ENCODE measurements at places on chromosomes 13 and 19. TPM values are rescaled to one million over a fixed set of nuclear protein-coding genes. Genes with fewer than 3 reads are reported as not detected.
A peak's percentile ranks its signal among the peaks of the same experiment; 100 is the strongest.

GRCh38 chr13:45368571-45368970 lies 27.6 kb upstream of the TPT1 start:
- no peak for DNase-seq

DNA sequence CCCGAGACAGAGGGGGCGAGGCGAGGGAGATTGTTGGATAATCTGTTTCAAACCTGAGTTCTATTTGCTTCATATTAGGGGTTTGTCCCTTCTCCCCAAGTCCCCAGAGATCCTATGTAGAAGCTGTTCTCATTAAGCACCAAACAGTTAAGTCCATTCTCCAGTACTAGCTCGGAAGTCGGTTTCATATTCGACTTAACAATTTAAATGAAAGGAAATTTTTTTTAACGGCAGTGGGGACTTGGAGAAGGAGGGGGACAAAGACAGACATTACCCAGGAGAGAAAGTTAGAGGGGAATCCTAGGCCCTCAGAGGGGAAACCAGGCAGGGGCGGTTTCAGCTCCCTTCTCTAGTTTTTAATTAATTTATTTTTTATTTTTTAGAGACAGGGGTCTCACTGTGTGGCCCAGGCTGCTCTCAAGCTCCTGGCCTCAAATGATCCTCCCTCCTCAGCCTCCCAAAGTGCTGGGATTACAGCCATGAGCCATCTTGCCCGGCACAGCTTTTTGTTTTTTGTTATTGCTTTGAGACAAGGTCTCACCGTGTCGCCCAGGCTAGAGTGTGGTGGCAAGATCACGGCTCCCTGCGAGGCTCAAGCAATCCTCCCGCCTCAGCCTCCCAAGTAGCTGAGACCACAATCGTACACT lies 13.7 kb upstream of the TLE2 start:
- no peak for DNase-seq

The UBL5 gene
- total RNA-seq: 151 TPM

DNA sequence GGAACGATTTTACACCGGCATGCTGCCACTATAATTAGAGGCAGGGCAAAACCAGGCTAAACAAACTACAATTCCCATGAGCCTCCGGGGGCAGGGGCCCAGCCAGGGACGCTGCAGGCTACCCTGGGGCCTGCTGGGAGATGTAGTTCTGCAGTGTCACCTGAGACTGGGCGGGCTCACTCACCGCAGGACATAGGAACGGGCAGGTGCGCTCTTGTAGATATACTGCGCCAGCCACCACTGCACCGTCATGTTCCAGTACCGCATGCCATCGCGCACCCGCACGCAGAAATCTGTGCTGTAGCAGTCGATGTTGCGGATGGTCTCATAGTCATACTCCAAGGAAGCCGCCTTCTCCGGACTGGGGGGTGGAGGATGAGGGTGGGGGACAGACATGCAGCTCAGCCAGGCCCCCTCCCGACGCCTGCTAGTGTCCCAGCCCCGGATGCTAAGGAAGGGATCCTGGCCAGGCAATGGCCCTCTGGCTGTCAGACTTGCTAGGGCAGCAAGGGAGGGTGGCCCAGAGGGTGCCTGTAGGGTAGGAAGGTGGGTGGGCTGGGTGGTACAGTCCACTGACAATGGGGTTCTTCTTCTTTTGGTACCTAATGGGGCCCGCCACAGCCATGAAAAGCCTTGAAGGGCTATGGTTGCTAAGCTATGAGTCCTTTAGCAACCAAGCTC lies 5.8 kb upstream of the TMC4 start:
- DNase-seq: no peak

The VASP gene
- total RNA-seq: 21.7 TPM

- DNase-seq: no peak
Observed at GRCh38 chr13:31395090-31395489, 195.3 kb downstream of the B3GLCT start.

DNA sequence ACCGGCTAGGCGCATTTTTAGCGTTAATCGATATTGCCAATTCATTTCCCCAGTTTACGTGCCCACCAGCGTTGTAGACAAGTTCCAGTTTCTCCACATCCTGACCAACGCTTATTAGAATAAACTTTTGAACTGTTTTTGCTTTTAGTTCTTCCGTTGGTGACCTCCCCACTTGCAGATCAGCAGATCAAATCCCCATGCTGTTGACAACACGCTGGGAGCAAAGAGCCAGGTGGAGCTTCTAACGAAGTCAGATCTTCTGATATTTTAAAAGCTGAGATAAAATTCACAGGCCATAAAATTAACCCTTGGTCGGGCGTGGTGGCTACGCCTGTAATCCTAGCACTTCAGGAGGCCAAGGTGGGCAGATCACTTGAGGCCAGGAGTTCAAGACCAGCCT lies 21.2 kb downstream of the RCN3 start:
- DNase-seq: no peak

The FXYD1 gene
- 280 TPM for total RNA-seq

DNA sequence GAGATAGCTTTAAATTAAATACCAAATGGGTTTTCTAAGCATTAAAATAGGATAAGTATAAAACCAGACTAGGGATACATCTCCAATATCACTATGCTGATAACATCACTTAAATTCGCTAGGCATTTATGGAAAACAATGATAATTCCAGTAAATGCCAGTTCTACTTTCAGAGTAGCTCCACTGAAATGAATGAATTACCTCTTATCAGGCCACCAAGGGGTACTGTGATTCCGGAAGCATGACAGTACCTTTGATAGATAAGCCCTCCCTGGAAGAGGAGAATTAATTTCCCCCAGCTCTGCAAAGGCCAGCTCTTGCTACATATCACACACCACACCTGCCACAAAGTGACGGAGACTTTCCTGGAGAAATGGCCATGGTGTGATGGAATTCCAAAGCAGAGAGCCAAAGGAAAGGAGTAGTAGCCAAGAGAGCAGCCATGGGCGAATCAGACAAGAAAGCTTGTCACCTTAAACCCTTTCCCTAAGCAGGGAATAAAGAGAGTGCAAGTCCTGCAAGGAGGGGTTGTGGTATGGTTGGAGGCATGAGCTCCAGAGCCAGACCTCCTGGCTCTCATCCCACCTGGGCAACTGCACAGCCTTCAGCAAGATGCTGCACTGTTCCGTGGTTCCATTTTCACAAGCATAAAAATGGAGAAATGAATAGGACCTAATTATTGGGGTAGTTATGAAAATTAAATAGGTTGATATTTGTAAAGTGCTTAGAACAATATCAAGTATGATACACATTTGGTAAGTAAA lies 423.1 kb downstream of the FGF14 start:
- no peak for DNase-seq

The WIZ gene
- total RNA-seq: 18.7 TPM

DNA sequence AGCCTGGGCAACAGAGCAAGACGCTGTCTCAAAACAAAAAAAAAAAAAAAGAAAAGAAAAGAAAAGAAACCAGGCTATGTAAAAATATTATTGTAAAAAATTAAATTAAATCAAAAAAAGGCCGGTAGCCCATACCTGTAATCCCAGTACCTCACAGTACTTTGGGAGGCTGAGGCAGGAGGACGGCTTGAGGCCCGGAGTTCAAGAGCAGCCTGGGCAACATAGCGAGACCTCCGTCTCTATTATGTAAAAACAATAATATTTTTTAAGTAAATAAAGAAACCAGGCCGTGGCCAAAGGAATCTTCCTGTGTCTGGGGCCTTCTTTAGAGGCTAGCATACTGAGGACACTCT lies 770 bp upstream of the CAPNS1 start:
- no peak for DNase-seq

The DDA1 gene
- total RNA-seq: 10.9 TPM

DNA sequence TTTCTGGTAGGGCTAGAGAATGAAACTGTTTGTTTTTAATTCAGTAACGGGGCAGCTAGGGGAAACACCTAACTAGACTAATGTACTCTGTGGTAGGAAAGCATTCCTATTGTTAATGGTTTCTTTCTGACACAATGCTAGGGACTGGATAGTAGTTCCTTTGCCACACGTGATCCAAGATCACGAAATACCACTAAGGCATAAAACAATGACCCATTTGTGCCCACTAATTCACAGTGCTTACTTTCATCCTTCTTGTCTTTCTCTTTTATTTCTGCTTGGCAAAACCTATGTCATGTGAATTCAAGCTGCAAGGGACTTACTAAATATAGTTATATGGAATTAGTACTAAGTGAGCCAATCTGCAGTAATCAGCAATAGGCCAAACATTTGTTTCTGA lies 834.1 kb upstream of the SLITRK6 start:
- no peak for DNase-seq

DNA sequence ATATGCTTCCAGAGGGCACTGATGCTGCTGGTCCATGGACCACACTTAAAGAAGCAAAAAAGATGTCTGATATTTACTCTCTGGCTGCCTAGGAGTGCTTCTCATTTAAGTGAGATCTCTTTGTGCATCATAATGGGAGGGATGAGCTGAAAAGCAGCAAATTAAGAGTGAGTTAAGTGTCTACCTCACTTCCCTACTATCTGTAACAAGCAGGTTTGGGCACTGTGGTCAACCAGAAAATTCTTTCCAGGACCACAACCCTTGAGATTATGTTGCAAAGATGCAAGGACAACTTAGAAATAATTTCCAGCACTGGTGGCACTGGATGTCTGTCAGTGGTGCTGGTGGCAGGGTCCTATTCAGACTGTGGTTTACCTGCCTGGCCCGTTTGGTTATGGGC lies 52.1 kb upstream of the USPL1 start:
- no peak for DNase-seq

GRCh38 chr13:93477238-93477637 lies 250.6 kb downstream of the GPC6 start:
- DNase-seq: no peak

GRCh38 chr13:33392794-33393405 lies 107.3 kb upstream of the STARD13 start:
- no peak for DNase-seq

The TMEM161A gene
- 24.9 TPM for total RNA-seq

The SIRT6 gene
- total RNA-seq: 11.1 TPM

The DIAPH3 gene
- 0.15 TPM for total RNA-seq

DNA sequence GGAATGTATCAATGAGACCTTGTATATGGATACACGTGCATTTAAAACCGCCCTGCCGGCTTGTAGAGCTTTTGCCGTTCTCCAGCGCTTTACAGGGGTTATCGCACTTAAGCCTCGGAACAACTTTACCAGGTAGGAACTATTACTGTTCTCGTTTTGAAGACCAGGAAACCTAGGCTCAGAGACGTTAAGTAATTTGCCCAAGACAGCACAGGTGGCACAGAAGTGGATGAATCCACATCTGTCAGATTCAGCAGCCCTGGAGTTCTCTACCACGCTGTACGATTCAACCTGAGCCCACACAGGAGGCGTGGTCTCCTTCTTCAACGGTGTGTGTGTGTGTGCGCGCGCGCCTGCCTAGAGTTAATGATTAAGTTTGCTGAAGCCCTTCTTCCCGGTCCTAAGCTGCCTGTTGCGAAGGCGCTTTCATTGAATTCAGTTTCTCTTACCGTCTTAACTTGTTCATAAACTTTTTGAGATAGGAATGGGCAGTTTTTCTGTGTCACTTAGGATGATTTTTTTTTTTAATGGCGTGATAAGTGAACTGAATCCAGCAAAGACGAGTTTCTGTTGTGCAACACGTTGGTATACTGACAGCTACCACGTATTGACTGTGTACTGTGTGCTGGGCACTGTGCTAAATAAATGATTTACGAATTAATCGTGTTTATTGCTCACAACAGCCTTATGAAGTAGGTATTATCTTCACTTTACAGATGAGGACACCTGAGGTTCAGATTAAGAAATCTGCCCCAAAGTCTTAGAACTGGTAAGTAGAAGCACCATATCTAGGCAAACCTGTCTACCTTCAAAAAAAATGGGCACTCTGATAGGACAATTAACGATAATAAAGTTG lies 67.4 kb downstream of the KCNRG start:
- DNase-seq: peak; percentile 87

DNA sequence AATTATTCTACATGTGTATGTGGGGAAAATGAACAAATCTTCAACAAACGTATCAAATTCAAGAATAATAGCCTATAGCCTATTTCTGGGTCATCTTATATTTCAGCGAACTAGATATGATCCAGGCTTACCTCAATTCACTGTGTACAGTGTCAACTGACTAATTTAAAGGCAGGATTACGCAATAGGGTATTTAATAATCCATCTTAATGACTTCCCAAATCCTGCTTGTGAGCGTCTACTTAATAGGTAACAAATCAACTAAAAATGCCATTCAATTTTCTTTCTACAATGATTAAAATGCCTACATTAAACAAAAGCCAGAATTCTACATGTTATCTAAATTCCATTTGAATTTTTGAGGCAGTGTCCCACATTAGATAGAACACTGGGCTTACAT lies 67.0 kb downstream of the USP12 start:
- no peak for DNase-seq

DNA sequence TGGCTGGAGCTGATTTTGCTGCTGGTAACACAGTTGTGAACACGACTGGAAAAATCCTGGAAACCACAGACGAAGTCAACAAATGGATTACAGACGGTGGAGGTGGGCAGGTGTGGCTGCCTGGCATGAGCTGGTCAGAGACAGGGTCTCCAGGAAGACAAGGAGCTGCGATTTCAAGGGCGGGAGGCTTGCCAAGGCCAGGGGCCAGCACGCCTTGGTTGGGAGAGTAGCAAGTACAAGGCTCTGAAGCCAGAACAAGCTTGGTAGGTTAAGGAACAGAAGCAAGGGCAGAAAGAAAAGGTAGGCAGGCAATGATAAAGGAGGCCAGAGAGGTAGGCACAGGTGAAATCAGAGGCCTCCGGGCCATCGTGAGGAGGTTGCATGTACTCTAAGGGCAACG lies 50.7 kb upstream of the AMER2 start:
- DNase-seq: no peak

DNA sequence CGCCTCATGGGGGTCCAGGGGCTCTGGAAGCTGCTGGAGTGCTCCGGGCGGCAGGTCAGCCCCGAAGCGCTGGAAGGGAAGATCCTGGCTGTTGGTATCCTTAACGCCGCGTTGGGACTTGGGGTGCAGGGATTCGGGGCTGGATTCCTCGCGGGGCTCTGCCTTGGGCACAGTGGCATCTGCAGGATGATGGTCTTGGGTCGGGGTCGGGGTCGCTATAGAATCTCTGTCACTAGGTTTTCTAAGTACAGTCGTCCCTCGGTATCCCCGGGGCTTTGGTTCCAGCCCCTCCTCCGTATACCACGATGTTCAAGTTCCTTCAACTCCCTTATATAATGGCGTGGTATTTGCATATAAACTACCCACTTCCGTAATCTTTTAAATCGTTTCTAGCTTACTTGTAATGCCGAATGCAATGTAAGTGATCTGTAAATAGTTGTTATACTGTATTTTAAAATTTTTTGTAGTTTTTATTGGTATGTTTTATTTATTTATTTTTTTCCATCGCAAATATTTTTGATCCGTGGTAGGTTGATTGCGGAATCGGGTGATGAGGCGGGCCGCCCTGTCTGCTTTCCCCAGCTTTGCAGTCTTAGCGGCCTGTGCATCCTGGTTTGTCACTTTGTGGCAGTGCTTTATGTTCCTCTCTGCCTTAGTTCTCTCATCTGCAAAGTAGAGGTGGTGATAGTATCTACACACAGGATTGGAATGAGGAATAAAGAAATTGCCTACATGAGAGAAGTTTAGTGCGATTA lies 606 bp downstream of the ERCC5 start:
- DNase-seq: no peak

All from left lobe of liver (tissue), 2 donors.